ENCODE measurements at places on chromosomes 5 and 9.

DNA sequence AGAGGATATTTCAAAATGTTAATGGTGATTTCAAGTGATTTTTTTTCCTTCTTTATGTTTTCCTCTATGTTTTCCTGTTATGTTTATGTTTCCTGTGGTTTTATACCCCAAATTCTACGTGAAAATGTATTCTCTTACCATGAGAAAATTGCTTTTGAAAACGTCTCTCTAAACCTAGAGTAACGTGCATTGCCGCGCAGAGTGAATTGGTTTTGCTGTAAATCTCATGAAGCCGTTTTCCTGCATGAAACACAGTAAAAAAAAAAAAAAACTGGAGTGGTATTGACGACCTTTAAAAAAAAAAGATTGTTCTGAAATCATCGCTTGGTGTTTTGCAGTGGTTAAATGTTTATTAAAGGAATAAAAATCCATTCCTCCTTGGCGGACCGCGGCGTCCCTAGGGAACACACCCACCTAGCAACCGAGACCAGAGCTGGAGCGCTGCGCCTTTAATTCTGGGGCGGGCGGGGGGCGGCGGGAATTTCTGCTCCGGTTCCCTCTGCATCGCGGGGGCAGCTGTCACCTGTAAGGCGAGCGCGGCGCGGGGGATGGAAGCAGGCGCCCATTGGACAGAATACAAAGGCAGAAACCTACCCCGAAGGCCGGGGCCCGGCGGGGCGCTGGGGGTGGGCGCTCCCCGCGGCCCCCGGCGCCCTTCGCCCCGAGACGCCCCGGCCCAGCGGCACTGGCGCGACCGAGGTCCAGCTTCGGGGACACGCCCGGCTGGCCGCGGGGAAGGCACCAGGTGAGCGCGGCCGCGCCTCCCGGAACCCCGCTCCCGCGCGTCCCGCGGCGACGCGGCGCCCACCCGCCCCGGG is at the start of gene SOWAHA:
TSS of gene SOWAHA (plus strand) at position 522 of the 818 bp plus-strand sequence. CDS start 320 bp downstream, outside the sequence.
- no peak for DNase-seq

DNA sequence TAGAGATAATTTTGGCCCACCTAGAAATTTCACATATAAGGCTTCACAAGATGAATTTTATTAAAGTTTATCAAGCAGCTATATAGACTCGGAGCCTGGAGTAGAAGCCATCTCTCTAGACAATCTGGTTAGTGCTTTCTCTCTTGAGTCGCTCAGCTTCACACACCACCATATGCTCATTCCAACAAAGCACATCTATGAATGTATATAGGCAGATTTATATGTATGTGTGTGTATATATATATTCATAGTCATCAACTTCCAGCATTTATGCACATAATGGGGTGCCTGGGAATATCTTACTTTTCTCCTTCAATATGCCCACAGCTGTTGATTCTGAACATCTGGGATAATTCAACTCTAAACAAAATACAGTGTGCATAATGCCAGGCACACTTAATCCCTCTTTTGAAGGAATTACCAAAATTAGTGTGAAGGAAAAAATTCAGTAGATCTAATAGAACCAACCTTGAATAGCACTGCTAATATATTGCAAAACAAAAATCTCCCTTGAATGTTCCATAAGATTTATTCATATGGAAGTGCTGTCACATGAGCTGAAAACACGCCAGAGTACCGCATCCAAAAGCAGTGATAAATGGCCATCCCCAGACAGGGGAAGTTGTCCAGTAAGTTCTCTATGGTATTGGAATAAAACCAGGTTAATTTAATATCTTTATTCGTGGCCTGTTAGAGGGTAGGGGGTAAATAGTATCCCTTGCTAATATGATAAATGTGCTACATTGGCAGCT is 56.0 kb upstream of the MOCS2 start:
- DNase-seq = no peak

DNA sequence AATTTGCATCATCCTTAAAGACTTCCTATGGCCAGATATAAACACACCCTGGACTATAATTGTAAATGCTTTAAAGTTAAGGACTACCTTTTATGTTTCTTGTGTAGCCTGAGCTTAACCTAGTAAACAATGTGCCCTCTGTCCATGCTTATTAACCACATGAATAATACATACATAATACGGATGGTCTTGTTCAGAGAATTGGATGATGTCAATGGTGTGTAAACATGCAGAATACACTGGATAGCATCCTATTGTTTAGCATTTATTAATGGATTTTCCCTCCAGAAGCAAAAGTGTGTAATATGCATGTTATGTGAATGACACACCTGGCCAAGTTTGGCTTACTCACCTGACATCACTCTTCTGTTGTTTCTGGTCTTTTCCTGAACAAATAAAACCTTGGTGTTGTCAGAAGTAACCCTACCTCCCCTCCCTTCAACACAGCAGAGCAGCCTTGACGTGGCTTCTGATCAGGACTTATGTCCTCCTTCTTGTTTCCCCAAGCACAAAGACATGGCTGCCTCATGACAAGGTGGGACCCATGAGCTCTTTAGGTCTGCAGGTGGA is 517.9 kb downstream of the MTRR start:
- DNase-seq = no peak

DNA sequence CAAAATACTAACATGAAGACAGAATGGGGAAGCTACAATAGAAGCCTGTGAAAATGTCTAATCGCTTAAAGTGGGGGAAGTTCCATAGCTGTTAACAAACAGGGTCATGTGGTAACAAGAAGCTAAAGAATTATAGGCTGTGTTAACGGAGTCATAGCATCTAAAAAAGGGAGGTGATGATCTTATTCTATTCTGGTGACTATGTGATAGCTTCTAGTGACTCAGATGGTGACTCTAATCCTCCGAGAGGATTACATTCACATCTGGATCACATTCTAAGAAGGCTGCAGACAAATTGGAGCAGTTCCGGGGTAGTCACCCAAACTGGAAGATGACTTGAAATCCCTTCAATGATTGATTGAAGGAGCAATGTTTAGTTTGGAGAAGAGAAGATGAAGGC is 142.1 kb downstream of the LIFR start:
- DNase-seq = no peak

DNA sequence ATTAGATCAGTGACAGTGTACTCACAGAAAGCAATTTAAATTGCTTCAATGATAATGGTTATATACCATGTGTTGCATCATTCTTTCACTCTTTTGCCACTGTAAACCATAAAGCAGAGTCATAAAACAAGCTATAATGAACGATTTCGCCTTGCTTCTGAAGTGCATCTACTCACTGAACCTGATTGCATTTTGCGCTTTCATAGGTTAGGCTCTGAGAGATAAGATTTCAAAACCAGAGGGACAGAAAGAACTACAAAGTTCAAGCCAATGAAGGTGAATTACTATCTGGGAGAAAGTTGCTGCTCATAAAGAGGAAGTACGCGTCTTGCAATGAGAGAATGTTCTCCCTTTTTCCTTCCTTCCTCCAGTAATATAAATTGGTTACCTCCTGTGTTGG is 412.7 kb downstream of the CETN3 start:
- no peak for DNase-seq
